Putamen (tissue), 1 donor: ENCODE measurements at places on chromosomes 16 and 17.
A peak's percentile ranks its signal among the peaks of the same experiment; 100 is the strongest.

- DNase-seq = no peak
These were observed 101.4 kb downstream of the RAP1GAP2 start for GRCh38 chr17:2897605-2898004.

DNA sequence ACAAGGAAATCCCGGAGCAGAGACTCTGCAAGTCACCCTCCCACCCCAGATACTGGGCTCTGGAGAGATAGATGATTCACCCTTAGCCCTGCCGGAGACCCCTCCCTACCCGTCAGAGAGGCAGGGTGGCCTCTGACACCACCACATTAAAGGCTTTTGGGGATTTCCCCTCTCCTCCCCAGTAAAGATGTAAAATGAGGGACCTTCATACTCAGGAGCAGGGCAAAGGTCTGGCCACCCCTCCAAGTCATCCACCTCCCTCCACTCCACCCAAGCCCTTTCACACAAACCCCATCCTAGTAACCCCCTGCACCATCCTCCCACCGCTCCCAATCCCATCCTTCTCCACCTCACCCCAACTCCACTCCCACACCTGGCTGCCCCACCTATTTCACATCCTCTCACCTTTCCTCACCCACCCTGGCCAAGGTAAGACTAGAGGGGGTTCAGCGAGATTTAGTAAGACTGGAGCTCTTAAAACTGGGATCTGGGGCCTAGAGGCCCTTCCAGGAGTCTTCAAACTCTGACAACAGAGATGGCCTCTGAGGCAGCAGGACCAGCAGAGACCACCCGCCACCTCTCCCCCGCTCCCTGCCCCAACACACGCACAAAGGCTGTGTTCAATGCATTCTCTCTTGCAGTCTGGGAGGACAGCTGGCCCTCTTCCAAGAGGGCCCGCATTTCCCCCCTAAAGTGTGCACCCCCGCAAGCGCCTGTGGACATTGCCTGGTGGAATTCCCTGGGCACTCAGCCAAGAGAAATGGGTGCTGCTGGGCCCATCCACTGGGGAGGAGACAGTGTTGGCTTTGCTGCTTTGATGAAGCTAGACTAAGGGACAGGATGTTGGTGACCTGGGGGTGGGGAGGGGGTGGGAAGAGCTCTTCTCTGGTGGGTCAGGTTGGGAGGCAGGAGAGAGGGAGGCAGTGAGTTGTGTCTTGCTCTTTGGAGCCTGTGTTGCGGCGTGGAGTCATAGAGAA is 1.1 kb downstream of the ABAT start:
- no peak for DNase-seq

GRCh38 chr17:9108146-9108545 is 86.8 kb downstream of the NTN1 start:
- DNase-seq = no peak

GRCh38 chr17:81841866-81842265 is 7.0 kb upstream of the PPP1R27 start:
- no peak for DNase-seq

DNA sequence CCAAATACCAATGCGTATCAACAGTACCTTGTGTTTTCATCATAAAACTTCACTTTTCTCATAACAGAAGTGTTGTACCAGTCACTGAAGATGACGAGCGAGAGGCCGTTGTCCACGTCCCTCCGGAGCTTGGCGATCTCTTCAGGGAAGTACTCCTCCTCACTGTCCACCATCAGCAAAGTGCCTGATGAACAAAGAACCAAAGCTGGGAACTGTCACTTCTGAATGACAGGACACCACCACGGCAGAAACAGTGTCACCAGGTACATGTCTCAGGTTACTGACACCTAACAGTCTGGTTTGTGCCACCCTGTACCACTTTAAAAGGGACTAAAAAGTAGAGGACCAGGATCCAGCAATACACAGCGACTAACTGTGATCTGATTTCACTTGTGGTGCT is 25.0 kb upstream of the SLC38A8 start:
- DNase-seq = no peak

DNA sequence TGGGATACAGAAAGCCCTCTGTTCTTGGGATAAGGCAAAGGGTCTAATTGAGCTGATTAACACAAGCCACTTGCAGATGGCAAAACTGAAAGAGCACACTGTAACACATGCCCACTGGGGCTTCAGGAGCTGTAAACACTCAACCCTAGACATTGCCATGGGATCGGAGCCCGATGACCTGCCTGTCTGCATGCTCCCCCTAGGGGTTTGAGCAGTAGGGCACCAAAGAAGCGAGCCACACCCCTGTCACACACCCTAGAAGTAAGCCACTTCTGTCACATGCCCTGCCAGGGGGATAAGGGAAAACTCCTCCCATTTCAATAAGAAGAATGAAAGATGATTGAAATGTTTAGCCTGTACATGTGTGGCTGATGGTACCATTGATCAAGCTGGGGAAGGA is 81.3 kb upstream of the IRX6 start:
- no peak for DNase-seq

- DNase-seq = no peak
These were observed 27.7 kb downstream of the UNK start for GRCh38 chr17:75812096-75813013.

DNA sequence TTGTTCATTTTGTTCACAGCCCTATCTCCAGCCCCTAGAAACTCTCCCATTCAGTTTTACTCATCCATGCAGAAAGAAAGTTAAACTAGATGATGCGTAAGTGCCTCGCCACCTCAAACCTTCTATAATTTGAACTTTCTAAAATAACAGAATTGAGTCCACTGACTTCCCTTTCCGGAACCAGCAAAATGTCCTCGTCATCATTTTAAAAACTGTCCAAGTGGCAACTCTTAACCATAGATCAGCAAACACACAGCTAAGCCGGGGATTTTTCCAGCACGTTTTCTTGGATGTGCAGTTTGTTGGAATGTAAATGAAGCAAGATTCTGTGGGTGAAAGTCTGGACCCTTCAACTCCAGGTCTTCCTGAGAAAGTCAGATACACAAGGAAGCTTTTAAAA is 369.7 kb upstream of the ERCC4 start:
- no peak for DNase-seq

DNA sequence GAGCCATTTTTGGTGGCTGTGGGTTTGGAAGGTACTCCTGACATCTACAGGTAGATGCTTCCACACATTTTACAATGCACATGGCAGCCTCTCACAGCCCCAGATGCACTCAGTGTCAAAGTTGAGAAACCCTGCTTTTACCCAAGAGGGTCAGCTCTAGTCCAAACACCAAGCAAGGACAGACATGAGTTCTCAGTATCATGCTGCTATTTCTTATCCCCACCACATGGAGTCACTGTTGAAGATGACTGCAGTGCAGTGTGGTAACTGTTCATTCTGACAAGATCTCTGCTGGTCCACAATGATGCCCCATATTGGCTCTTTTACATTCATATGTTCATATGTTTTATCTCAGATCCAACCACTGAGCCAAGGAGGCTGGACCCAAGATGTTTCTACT is 50.5 kb upstream of the SALL1 start:
- DNase-seq = no peak

- peak; percentile 76 for DNase-seq
These were observed 53.7 kb upstream of the LGALS9 start for GRCh38 chr17:27577121-27577761.

- DNase-seq = no peak
These were observed 27.8 kb downstream of the CYB5D2 start for GRCh38 chr17:4170639-4171280.

GRCh38 chr17:79370126-79370525 is 240.7 kb downstream of the RBFOX3 start:
- no peak for DNase-seq

DNA sequence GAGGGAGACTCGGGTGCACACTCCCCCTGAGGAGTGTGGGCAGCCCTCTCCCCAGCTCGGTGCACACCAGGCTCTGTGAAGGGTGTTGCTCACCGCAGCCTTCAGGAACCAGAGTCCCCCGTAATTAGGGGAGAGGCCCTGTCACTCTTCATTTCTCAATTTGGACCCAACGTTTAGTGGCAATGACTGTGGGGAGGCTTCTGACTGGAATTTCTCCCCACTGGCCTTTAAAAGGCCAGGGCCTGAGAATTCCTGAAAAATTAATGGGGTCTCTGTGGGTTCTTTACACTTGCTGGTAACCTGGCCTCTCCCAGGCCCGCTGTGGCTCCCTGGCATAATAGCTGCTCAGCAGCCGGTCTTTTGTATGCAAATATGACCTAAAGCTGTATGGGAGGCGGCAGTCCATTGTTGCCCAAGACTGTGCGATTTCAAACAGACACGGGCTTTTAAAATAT is 209.7 kb downstream of the MSI2 start:
- no peak for DNase-seq
